ENCODE measurements at places on chromosomes 4 and X.
A peak's percentile ranks its signal among the peaks of the same experiment; 100 is the strongest.

- no peak for DNase-seq
These were observed 37.0 kb upstream of the OTUD4 start for GRCh38 chr4:145217349-145217748.

GRCh38 chr4:150518559-150518958 lies 63.4 kb upstream of the MAB21L2 start:
- DNase-seq, result peak; percentile 77

GRCh38 chr4:11910812-11911211 lies 482.1 kb upstream of the HS3ST1 start:
- DNase-seq, result no peak

DNA sequence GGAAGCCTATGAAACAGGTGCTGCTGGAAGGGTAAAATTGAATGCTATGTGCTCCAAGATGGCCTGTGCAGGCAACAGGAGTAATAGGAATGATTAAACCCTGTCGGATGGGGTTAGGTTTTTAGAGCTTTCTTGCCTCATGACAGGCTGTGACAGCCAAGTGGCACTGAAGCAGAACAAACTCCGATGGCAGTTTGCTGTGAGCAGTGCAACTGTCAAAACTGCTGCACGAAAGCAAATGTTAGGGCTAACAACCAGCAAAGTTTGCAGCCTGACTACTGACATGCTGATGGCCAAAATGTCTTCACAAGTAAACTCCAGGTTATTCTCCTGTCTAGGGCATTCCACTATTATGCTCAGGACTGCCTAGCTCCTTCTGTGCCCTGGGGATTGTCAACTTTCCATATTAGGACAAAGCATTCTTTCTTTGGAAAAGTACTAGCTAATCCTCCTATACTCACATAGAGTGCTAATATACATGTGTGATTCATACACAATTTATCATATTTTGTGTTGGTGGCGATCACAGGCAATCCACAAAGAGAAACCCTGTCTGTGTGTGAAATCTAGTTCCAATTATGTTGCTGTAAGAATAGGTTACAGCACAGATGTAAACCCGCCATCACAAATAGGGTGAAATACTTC lies 486.6 kb upstream of the TENM3 start:
- DNase-seq, result no peak

GRCh38 chrX:35726176-35726575 lies 72.0 kb upstream of the MAGEB16 start:
- peak; percentile 10 for DNase-seq

DNA sequence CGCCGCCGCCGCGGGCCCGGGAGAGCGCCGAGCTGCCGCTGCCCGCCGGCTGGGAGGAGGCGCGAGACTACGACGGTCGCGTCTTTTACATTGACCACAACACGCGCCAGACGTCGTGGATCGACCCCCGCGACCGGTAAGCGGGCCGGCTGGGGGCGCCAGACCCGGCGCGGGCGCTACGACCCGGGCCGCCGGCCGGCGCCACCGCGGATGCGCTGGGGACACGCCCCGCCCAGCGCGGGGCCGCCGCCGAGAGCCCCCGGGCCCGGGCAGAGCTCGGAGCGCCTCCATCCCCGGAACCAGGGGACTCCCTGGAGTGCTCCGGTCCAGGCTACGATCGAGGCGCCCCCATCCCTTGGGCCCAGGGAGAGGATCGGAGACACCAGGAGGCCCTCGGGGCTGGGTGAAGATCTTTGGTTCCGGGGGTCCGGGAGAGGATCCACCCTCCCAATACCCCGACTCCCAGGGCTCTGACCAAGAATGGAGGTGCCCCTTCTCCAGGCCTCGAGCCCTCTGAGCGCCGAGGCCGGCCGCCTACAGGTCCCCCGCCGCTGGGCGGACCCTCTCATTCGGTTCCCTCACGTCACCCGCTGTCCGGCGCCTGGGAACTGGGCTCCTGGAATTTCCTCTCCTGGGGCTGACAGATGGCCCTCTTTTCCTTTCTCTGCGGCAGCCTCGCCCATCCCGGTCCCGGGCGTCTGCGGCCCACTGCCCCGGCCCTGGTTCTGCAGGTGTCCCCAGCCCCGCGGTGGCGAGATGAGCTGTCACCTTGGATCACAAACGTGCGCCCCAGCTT lies 48.8 kb downstream of the CLDN34 start:
- DNase-seq, result no peak

DNA sequence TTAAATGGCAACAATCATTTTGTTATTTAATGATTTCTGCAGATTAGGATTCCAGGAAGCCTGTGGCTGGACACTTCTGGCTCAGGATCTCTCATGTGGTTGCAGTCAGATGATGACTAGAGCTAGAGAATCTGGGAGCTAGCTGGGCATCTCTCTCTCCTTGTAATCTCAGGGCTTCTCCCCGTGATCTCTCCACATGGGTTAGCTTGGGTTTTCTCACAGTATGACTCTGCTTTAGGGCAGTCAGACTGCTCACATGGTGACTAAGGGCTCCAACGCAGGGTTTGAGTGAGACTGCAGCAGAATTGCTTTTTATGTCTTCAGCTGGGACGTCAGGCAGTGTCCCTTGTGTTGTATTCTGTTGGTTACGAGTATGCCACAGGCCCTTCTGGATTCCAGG lies 361.4 kb downstream of the CBLL2 start:
- peak; percentile 59 for DNase-seq

GRCh38 chr4:87251106-87251505 lies 30.7 kb upstream of the KLHL8 start:
- DNase-seq, result no peak

GRCh38 chrX:150044556-150044955 lies 106.3 kb upstream of the EOLA2 start:
- peak; percentile 49 for DNase-seq

- DNase-seq, result no peak
These were observed 248.7 kb downstream of the IL15 start for GRCh38 chr4:141885112-141885511.

DNA sequence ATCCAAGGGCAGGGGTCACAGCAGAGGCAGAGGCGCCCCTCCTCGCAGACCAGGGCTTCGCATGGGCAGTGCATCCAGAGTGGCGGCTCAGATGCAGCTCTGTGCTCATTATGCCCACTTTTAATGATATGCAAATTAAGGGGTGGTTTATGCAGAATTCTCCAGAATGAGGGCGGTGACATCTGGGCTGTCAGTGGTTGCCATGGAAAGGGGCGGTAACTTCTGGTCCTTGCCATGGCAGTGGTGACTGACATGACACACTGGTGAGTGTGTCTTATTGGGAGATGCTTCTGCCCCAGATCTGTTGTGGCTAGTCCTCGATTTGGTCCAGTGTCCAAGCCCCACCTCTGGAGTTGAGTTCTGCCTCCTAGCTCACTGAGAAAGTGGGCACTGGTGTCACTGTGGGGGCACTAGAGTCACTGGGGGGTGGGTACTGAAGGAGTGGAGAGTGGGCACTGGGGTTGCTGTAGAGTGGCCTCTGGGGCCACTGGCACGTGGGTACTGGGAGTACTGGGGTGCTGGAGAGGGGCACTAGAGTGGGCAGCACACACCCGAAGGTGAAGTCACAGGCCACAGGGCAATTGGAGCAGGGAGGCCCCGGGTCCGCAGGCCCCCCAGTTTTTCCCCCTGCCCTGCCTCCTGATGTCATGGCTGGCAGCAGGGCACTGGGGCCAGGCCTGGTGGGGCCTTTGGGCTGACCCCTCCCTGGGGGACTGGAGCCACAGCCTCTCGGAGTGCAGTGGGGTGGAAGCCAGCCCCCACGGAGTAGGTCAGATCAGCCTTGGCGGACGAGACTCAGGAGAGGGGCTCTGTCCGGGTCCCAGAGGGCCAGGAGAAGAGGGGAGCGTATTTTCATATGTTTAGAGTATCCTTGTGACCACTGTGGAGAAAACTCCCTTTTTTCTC lies 98.6 kb upstream of the NKX1-1 start:
- DNase-seq, result no peak

DNA sequence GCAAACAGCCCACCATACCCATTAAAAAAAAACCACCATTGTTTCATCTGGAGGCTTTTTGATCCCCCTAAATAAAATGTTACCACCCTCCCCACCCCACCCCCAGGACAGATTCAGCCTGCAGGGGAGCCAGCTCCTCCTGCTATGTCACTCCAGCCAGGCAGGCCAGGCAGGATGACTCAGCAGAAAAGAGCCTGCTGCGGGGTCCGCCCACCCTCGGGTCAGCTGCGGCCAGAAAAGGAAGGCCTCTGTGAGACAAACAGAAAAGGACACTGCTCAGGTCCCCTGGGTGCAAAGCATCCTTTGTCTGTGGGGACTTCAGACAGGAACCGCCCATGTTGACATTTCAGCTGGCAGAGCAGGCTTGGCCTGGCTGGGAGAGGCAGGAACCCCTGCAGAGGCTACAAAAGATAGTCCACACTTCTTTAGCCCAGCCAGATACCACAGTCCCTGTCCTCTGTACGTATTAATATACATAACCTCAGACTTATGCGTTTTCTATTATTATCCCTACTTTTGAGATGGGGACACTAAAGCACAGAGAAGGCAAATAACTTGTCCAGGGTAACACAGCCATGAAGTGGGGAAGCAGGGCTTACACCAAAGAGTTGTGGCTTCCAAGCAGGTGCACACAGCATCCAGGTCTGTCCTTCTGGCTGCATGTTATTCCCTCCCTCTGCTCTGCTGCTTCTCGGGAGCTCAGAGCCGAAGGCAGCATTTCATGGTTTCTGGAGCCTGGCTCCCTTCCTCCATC lies 147.7 kb downstream of the CPEB2 start:
- peak; percentile 82 for DNase-seq

DNA sequence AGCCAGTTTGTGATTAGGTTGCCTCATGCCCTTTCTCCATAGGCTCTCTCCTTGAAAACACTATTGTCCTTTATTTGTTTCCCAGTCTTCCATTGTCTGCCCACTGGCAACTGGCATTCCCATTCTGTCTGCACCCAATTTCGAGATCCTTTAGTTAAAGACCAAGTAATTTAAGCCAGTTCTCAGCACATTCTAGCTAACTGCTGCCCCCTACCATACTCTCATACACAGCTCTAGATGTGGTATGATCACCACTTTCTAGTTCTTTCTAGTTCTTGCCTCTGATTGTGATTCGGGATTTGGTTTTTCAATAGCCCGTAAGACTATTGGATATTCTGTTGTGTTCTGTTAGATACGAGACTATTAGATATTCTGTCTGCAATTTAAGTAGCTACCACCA lies 135.8 kb upstream of the TRPC5 start:
- no peak for DNase-seq
